ENCODE measurements at places on chromosomes 4 and X.

GRCh38 chr4:6198278-6198677 is 2.1 kb downstream of the JAKMIP1 start:
- DNase-seq: no peak

DNA sequence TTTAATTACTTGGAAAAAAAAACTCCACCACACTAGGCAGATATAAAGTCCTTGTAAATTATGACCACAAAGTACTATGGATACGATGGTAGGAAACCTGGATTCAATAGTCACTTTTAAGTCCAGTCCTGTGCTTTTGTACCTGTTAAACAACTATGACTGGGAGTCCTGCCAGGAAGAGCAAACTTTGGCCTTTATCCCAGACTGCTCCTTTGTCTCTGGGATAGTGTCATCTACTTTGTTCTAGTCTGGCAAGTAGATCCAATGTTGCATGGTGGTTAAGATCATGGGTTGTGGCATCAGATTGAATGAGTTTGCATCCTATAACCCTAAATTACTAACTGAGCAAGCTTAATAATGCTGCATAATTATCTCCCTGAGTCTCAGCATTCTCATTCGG is 175.3 kb upstream of the FGF13 start:
- DNase-seq: no peak

DNA sequence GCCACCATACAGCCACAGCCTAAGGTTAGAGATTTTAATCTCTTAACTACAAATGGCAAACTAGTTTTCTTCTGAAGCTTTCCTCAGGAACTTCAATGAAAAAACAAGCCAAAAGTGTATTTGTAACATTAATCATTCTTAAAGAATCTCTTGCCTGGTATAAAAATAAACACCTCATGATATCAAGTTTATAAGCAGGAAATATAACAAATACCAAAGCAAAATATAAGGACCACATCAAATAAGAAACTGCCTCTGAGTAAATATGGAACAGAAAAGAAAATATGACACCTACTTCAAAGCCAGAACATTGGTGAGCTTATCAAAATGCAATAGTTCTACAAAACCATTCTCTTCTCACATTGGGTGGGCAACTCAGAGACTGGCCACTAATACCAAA is 89.9 kb downstream of the GPC4 start:
- no peak for DNase-seq

DNA sequence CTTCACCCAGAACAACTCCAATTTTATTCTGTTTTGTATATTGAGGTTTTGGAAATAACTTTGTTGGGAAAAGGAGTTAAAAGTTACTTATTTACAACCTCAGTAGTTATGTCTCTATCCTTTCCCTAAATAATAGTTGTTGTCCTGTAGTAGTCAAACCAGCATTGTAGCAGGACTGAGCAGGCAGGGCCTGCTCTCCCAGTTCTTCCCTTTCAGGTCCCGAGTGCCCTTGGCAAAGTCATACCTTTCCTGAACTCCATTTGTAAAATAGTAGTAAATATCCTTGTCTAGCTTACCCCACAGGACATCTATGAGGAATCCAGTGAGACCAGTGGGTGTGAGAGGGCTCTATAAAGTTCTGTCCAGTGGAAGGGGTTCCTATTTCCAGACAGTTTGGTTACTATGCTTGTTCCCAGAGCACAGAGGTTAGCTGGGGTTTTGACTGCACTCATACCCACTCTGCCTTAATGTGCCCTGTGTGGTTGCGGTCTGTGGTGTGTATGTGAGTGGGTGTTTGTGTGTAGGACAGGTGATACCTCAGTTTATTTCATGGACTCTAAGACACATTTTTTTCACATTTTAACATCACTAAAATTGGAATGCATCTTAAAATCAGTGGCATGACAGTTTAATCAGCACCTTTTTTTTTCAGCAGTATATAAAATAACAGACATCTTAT is 136.3 kb downstream of the AMMECR1 start:
- no peak for DNase-seq

DNA sequence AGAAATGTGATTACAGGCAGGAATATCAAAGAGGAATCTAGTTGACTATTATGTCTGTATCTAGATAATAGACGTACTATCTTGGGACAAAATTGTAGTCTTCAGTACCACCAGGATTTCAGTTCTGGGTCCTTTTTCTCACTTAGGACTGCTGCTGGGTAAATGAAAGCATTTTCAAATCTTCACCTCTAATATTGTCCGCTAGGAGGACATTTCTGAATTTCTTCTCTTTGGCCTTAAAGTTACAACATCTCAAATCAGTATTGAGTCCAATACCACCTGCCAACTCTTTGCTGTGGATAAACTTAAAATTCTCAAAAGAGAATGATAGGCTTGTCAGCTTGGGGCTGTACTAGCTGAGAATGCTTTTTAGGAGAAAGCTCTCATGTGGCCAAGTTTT is 6.0 kb downstream of the FGF16 start:
- DNase-seq: no peak

GRCh38 chr4:36241771-36242170 is 2.5 kb downstream of the ARAP2 start:
- no peak for DNase-seq

- DNase-seq: no peak
Measured at GRCh38 chr4:51930557-51930956, 87.6 kb downstream of the DCUN1D4 start.

GRCh38 chr4:112140536-112140935 is 4.7 kb upstream of the FAM241A start:
- no peak for DNase-seq

GRCh38 chr4:85658766-85659439 is 184.0 kb downstream of the ARHGAP24 start:
- DNase-seq: no peak

DNA sequence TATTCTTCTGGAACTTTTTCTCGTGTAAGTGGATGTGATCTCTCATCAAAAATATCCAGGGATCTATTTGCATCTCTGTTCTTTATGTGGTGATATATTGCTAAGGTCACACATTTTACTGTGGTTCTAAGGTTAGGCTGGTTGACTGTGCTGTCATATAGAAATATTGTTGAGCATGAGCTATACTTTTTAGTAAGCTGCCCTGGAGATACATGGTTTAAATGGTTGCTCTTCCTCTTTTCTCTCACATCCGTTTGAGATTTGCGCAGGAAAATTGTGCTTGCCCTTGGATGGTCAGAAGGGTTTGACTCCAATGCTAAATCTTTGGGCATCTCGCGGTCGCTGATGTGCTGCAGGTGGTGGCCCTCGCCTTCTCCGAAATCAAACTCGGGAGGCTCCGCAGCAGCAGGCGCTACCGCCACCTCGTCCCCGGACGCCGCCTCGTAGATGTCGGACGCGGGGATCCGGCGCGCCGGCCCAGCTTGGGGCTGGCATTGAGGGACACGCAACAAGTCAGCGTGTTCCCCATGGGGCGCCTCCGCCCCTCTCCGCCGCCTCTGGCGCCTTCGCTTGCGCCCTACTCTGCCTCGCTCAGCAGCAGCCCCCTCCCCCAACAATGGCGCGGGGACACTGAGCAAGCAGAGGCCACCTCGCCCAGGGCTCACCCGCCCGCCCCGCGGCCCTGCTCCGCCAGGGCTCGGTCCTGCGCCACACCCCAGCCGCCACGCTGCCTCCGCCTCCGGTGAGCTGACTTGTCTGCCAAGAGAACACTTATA is 154.5 kb downstream of the MSN start:
- peak; percentile 22 for DNase-seq

DNA sequence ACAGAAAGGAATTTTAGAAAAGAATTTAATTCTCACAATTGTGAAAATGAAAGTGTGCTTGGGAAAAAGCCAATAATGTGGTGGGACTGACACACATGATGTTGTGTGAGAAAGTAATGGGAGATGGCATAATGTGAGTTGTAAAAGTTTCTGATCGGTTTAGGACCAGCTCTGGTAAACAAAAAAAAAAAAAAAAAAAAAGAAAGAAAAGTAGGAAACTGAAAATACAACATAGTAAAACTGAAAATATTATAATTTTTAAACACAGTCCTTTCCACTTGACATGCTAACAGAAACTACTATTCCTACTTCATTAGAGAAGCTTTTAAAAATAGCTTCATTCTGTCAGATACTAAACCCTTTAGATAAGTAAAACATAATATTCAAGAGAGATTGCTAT is 28.2 kb downstream of the RAP1GDS1 start:
- DNase-seq: no peak

GRCh38 chrX:81195259-81195658 is 6.5 kb downstream of the HMGN5 start:
- no peak for DNase-seq

DNA sequence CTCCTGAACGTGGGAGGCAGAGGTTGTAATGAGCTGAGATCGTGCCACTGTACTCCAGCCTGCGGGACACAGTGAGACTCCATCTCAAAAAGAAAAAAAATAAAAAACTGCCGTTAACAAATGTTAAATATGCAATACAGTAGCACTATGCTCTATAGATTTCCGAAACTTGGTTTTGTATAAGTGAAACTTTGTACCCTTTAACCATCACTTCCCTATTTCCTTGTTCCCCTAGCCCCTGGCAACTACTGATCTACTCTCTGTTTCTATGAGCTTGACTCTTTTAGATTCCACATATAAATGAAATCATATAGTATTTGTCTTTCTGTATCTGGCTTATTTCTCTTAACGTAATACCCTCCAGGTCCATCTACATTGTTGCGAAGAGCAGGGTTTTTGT is 74.1 kb downstream of the TAB3 start:
- no peak for DNase-seq

- no peak for DNase-seq
Measured at GRCh38 chr4:172073590-172073989, 260.4 kb downstream of the GALNTL6 start.

- DNase-seq: no peak
Measured at GRCh38 chrX:43728966-43729365, 72.9 kb downstream of the MAOA start.

DNA sequence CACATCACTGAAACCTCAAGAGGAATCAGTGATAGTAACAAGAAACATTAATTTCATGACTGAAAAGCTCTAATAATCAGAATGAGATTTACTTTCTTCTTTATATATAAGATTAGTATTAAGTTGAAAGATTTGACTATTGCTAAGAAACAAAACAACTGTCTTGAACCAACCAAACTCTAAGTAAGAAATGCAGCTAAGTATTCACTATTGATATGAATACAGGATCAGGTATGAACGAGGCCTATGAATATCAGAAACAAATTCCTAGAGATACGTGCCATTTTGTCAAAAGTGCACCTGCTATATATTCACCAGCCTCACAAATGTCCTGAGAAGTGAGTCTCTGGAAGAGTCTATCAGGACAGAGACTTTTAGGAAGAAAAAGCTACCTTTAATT is 32.1 kb downstream of the GATB start:
- DNase-seq: no peak

DNA sequence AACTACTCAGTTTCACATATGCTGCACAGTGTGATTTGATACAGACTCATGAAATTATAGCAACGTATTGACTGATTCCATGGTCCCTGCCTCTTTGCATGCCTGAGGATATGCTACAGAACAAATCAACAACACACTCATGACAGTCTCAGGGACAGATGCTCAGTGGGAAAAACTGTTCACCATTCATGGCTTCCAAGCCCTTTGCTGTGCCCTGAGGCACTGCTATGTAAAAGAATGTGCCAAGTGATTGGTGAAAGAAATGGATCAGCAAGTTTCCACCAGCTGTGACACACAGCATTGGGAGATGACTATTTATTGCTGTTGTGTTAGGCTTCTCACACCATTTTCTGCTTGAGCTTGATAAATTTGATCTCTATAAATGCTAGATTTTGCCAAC is 825.6 kb upstream of the INTU start:
- no peak for DNase-seq

DNA sequence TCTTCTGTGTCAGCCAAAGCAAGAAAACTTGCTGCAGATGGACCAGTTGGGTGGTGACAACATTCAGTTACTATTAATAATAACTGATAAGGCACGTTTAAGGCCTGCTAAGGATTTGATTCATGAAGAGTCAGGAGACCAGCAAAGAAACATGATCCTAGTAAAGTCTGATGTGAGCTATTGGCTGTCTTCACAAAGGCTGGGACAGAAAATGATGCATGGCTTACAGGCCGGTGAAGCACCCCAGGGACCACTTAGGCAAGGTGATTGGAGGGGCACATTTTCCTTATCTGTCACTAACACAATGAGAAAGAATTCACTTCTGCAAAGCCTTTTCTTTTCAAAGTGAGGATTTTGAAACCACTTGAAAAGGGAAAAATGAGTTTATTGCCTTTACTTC is 65.4 kb upstream of the TRPC3 start:
- DNase-seq: no peak

- peak; percentile 80 for DNase-seq
Measured at GRCh38 chr4:95547715-95548471, 880 bp downstream of the UNC5C start.

DNA sequence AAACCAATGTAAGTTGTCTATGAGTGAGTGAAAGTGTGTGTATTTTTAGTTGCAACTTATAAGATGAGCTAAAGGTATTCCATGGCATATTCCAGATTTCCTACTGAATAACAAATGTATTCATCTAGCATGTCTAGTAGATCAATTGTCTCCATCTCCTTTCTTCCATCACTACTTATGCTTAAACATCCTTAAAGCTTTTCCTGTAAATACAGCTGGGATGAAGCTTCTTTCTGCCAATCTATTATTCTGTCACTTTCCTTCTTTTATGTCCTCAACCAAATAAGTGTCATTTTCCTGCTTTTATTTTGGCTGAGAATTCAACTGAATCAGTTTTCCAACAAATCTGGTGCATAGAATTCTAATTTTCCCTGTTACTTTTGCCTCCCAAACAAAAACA is 136.3 kb downstream of the COL25A1 start:
- DNase-seq: no peak
